ENCODE measurements at places on chromosomes 7 and 10.

GRCh38 chr7:158957921-158958491, 101.6 kb downstream of the DYNC2I1 start:
- peak; percentile 77 for DNase-seq

DNA sequence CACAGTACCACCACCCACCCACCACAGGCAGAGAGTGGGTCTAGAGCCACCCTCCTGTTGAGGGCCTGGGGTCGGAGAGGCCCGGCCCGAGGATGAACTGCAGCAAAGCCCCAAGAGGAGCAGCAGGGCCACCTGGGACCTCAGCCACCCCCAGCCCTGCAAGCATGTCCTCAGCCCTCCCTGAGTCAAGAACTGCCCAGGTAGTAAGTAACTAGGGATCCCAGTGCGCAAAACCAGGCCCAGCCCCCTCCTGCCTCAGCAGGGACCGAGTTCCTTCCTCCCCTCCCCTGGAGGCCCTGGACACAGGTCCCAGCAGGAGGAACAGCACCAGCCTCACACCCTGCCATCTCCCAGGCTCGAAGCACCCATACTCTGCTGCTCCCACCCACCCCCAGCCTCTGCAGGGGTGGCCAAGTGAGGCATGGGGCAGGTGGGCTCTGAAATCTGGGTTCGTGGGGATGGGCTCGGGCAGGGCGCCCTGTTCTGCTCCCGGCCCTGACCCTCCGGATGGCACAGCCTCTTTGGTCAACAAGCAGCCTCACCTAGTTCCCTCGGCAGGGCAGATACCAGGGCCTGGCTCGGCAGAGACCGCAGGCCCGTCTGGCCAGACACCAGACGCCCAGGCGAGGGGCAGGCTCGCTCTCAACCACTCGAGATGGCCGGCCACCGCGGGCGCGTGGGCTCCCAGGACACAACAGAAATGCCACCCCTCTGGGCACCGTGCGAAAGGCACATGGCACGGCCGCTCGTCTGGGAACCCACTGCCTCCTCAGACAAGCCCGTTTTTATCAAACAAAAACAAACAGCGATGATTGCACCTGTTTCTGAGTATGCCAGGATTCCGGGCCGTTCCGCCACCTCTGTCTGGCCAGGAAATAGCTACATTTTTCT, 15.2 kb downstream of the PDGFA start:
- no peak for DNase-seq

DNA sequence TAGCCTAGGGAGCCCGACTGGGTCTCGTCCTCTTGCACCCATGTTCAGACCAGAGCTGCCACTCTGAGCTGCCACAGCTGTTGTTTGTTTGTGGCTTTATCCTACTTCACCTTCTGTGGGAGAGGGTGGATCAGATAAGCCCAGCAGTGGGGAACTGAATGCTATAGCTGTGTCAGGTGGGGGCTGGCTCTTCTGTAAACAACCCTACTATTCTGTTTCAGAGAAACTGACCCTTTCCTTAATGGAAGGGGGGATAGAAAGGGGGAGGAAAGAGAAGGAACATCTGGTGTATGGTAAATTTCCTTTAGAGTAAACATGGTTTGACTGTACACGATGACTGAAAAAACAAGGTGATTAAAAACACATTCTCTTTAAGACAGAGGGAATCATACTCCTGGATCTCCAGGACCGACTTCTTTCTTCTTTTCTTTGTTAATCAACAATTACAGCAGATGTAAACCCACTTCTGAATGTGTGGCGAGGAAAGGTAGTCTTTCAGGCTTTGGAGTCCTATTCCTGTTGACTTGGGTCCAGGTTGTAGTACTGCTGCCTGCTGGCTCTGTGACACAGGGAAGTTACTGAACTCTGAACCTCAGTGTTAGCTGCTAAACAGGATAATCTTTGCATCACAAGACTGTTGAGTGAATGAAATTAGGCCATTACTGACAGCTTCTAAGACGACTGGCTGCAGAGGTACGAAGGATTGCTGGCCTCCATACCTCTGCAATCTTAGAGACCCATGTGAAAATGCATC, 6.0 kb downstream of the PRXL2A start:
- DNase-seq = no peak

DNA sequence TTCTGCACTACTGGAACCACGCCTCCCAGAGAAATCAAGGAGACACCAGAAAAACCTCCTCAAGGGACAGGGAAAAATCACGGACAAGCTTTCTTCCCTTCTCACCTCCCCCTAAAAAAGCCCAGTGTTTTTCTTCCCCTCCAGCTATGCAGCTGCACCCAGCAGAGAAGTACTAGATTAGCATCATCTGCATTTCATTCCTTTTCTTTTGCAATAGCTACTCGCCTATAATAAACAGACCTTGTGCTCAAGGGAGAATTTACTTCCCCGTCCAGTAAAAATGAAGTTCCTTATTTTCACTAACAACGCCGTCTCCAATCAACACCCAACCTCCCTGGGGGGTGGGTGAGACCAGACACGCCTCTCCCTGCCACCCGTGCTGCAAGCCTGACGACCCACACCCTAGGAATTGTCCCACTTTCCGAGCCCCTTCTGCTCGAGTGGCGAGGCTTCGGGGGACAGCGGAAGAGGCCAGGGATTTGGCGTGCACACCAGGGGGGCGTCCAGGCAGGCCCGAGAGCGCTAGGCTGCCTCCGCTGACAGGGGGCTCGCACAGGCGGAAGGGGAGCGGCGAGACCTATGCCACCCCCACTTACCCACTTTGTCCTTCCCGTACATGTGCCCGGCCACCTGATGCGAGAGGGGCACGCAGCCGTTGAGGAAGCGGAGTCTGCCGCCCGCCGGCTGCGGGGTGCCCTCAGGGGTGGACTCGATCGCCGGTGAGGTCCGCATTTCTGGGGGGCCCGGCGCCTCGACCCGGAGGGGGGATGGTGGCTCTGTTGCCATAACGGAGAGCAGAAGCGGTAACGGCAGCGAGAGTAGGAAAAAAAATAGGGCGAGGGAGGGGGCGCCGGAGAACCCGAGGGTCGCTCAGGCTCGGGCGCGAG, 625 bp downstream of the IPMK start:
- DNase-seq = peak; percentile 17

DNA sequence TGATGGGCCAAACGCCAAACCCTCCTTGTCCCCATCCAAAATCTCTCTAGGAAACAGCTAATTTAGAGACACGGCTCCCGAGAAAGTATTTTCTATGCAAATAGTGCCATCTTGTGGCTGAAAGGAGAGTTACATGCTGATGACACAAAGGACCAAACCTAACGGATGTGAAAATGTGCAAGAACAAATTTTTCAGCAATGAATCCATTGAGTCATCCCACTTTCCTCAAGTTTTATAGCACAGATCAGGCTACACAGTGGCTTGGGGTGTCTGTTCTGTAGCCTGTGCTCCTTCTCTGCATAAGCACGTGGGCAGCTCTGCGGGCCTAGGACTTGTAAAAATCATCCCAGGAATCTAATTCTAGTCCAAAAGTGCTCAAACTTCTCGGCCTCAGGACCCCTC, 154.8 kb upstream of the PRR15 start:
- DNase-seq = peak; percentile 92

DNA sequence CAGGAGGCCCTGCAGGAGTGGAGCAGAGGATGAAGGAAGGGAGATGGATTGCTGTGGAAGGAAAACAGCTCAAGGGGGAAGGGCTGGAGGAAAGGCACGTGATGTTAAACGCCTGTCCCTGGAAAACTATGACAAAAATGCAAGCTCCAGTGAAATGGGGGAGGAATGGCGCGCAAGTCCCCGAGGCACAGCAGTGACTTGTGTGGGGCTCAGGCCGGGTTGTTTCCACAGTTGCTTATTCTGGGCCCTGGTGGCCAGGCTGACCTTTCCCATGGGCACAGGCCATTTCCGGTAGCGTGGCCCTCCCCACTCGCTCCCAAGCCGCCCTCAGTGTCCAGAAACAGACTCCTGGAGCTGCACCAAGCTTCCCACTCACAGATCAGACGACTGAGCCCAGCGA, 68.1 kb upstream of the PDGFA start:
- no peak for DNase-seq

DNA sequence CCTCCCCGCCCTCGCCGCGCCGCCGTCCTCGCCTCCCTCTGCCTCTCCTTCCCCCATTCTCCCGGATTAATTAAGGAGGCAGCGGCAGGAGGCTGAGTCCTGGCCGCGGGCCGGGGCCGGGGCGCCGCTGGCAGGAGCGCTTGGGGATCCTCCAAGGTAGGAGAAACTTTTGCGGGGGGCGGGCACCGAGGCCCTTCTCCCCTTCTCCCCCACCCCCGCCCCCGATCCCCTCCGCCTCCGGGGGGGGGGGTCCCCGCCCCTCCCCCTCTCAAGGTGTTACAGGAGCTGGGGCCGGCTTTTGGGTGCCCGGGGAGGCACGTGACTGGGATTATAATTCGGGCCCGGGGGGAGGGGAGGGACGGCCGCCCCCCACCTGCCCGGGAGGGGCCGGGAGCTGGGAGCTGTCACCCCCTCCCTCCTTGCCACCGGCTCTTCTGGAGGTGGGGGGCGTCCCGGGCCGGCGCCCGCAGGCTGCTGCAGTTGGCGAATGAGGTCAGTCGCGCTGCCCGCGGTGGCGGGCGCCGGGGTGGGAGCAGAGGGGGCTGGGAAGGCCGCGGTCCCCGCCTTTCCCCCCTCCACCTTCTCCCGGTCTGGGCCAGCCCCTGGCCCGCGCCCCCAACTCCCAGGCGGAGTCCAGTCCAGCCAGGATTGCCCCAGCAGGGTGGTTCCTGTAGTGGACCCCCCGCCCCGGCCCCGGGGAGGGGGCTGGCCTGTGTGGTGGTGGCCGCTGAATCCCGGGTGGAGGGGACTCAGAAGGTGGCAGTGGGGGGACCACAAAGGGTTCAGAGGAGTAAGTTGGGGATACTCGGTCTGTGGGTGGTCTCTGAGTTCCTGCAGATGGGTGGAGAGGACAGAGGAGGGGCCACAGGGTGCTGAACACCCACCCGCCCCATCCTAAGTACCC, 567 bp downstream of the GTF2IRD1 start:
- DNase-seq = no peak

DNA sequence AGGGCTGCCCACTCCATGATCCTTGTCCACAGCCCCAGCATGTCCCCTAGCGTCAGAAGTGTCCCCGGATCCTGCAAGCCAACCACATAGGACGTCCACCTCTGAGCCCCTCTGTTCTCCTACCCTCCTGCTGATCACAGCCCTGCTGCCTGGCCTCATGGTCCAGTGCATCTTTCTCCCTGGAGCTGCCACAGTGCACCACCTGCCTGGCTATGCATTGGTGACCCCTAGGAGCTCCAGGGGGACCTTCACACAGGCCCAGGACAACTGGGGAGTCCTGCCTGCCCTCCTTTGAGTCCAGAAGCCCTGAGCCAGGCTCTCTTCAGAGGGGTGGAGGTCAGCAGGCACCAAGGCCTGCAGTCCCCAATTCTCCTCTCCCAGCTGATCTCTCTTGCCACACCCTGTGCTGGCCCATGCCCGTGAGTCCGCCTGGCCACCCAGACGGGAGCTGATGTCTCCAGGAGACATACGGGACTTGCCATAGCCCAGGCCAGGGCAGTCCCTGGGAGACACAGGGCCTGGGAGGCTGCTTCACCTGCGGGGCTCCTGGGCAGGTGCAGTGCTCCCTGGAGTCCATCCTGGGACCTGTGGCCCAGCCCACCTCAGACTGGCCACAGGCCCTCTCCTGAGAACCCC, 77.4 kb upstream of the RET start:
- DNase-seq = no peak

GRCh38 chr7:29375641-29376562, 181.3 kb downstream of the CHN2 start:
- no peak for DNase-seq

DNA sequence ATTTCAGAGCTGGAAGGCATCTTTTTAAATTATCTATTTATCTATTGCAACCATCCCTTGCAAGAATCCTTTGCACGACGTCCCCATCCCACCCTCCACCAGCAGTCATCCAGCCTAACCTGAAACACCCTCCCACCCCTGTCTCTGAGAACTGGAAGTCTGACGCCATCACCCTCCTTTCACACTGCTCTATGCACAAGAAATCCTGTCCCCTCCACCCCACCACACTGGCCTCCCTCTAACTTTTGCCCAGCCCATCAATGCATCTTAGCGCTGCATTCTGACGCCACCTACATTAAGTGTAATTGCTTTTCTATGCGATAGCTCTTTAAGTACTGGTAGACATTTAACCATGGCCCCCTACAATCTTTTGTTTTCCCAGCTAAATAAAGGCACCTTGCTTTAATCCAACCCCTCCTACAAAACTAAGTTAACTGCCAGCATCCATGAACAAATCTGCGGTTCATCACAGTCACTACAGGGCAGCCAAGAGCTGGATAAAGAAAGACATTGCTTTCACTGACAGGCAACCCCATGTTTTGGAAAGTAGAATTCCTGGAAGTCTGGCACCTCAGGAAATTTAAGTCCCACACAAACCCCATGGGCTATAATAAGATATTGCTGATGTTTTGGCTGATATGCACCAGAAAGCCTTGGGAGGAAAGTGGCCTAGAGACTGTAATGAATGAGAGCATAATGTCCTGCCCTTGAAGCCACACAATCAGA, 128.0 kb downstream of the GLI3 start:
- no peak for DNase-seq
